ENCODE measurements at places on chromosomes 6 and 20.

DNA sequence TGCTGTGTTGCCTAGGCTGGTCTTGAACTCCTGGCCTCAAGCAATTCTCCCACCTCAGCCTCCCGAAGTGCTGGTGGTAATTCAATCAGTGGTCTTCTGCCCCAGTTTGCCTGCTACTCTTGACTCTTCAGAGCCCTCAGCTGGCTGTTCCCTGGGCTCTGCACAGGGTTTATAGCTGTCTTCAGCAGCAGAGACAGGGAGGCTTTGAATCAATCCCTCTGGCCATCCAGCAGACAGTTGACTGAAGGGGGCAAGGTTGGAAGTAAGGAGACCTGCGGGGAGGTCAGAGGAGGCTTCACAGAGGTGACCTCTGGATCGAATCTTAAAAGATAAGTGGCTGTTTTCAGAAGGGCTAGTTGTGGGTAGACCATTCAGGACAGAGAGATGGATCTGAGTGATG lies 26.0 kb upstream of the KIF3B start:
- no peak for DNase-seq

GRCh38 chr20:36307412-36308325 lies 1.5 kb downstream of the DLGAP4 start:
- DNase-seq = no peak

DNA sequence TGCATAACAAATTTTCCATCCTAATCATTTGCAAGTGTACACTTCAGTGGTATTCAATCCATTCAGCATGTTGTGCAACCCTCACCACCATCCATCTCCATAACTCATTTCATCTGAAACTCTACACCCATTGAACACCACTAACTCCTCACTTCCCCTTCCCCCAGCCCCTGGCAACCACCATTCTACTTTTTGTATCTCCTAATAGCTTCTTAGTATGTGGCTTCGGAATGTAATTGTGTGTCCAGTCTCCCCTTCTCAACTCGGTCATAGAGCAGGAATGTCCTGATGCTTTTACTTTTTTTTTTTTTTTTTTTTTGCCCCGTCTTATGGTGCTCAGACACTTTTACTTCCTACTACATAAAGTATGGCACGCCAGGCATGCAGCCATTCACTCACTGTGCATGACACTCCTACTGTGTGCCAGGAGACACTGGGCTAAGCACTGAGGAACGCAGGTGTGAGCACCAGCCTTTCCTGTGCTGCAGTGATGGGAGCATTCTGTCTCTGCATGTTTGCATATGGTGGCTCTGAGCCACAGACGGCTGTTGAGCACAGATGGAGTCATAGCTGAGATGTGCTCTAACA lies 15.3 kb downstream of the HCK start:
- no peak for DNase-seq

DNA sequence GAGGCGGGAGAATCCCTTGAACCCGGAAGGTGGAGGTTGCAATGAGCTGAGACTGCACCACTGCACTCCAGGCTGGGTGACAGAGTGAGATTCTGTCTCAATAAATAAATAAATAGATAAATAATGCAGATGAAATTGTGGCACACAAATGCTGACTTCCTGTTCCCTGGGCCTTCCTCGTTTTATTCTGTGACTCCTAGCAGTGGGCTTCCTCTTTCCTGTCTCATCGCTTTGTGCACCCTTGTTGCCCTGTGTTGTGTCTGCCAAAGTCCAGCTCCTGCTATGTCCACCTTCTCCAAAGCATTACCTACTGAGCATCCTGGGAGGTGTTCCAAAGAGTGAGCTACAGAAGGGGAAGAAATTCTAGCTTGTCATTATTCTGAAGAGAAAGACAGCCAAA lies 100.2 kb upstream of the TIAM2 start:
- DNase-seq = no peak

DNA sequence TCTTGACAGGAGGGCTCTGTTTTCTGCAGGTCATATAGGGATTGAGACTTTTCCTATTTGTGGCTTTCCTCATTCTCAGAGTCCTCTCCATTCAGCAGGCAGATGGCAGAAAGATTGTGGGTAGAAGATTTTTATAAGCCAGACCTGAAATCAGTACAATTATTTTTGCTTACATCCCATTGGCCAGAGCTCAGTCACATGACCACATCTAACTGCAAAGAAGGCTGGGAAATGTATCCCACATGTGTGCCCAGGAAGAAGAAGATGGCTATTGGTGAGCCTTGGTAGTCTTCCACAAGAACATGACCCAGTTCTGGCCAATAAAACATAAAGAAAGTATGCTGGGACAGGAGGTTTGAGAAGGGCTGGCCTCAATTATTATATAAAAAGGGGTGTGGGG lies 21.5 kb upstream of the CCN5 start:
- DNase-seq = no peak

- DNase-seq = no peak
These were observed 3.2 kb upstream of the PPP1R3G start for GRCh38 chr6:5081955-5082354.

GRCh38 chr20:57592263-57593092 lies 27.7 kb downstream of the ZBP1 start:
- DNase-seq = no peak

- no peak for DNase-seq
These were observed 22.6 kb downstream of the MTHFD1L start for GRCh38 chr6:150887978-150888563.

- no peak for DNase-seq
These were observed 64.8 kb downstream of the SLC2A10 start for GRCh38 chr20:46774236-46774635.

GRCh38 chr20:6348908-6349307 lies 226.1 kb upstream of the FERMT1 start:
- DNase-seq = no peak

DNA sequence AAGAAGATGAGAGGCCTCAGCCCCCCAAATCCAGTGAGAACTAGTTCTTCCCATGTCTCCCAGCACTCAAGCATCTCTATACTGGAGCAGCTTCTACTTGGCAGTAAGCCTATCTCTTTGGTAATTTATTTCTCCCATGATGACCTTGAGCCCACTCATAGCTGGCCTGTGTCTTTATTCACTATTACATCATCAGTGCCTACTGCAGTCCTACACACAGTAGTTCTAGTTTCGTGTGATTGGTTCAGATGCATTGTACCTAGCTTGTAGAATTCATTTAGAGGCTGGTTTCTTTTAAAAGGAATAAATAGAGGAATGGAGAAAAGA lies 255.6 kb upstream of the ZFP64 start:
- no peak for DNase-seq

DNA sequence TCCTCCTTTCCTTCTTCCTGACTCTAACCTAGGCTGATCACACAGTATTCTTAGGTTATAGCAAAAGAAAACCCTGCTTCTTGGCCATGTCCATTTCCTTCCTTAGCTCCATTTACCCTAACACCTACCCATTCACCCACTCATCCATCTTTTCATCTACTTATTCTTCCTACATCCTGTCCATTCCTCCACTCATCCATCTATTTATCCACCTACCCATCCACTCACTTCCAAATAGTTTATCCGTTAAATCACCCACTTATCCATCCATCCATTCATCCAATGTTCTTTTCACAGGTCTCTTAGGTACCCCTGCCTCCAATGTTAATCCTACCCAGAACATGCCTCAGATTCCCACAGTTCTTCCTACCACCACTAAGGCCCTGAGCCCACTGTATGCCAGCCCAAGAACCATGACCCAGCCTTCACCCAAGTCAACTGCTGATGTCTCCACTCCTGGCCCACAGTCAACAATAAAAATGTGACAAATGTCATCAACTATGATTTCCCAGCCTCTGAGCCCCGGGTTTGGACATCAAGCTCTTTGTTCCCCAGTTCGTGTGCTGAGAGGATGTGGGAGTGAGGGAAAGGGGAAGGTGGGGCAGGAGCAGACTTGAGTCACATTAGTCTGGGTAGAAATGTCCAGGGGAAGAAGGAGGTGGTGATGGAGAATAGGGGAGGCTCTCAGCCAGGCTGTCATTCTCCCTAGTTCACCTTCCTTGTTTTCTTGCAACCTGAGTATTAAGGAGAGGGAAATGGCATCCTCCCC lies 24.4 kb downstream of the TREML4 start:
- no peak for DNase-seq

DNA sequence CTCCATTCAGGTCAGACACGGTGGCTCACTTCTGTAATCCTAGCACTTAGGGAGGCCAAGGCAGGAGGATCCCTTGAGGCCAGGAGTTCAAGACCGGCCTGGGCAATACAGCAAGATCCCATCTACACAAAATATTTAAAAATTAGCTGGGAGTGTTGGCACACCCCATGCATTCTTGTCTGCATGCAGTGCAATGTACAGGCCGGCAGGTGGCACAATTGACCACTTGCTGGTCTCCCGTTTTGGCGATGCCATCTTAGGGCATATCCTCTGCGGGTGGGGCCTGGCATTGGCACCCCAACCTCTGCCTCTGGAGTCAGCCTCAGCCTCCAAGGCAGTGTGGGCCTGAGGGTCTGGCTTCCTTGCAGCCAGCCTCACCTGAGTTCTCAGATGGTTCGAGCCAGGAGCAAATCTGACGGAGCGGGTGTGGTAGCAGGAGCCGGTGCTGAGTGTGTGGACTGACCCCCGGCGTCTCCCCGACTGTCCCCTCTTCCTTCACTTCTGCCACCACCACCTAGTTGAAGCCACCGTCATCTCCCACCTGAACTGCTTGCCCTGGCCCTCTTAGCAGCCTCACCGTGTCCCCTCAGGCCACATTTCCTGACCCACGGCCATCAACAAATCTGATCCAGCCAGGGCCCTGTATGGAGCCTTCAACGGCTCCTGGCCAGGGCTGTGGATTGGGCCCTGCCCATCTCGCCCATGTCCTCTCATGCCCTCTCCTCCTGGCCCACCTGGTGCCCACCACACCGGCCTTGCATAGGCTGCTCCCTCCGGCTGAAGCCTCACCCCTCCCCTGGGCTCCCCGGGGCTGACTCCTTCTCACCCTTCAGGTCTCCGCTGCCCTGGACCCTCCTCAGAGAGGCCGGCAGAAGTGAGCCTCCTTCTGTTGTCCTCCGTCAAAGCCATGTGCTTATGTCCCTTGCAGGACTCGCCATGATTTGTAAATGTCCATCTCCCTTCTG lies 44.0 kb downstream of the EFCAB8 start:
- peak; percentile 46 for DNase-seq

- peak; percentile 53 for DNase-seq
These were observed 31.8 kb upstream of the PTPN1 start for GRCh38 chr20:50478162-50478990.

- DNase-seq = no peak
These were observed 49.2 kb downstream of the FRK start for GRCh38 chr6:116011520-116011919.

GRCh38 chr6:6610031-6610591 lies 21.6 kb downstream of the LY86 start:
- DNase-seq = peak; percentile 4

DNA sequence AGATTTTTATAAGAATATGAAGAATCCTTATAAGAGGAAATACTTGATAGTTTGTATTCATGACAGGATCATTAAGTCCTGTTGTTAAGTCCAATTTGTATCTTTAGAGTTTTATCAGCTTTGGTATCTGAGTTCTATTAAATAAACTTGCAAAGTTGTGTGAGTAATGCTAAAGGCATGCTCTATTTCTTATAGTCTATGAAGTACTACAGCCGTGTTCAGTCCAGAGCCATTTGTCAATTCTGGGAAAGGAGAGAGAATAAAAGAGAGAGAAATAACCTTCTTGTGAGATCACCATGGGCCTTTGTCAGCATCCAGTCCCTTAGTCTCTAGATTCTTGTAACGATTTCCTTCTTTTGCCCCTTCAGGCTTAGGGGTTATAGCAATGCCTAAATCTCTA lies 181.2 kb upstream of the POU3F2 start:
- no peak for DNase-seq

GRCh38 chr20:39069976-39070375 lies 107.8 kb downstream of the DHX35 start:
- no peak for DNase-seq

DNA sequence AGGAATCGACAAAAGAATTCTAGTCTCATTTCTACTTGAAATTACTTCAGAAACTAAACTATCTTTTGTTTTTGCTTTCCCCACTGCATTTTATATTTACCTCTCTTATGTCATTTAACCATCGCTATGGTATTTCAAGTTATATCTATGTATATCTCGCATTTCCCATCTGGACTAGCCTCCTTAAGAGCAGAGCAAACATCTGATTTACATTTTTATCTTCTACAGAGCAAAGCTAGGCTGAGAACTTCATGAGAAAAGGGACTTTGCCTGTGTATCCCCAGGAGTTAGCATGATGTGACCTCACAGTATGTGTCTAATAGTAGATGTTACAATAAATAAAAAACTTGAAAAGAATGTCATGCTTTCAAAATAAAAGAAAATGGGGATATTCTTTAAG lies 201.2 kb downstream of the PTPRK start:
- DNase-seq = no peak

GRCh38 chr20:48153523-48153922 lies 368.2 kb upstream of the SULF2 start:
- no peak for DNase-seq

DNA sequence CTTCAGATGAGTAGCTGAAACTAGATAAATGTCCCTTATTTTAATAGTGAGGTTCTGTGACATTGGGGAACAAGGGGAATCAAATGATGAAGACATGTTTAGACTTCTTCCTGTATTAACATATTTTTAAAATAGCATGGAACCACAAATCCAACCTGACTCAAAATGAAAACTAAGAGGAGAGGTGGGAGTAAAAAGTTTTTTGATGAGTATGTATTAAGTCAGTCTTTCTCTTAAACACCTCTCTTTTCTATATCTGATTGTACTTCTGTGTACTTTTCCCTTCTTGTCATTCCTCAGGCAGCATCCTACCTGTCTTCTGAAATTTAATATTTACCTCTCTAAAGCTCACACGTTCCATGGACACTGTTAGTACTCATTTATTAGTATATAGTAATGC lies 8.7 kb upstream of the SDHAF4 start:
- no peak for DNase-seq

- no peak for DNase-seq
These were observed 664 bp upstream of the TPBG start for GRCh38 chr6:82362878-82363427.

- DNase-seq = no peak
These were observed 30.8 kb upstream of the SH3BGRL2 start for GRCh38 chr6:79600313-79600712.

- DNase-seq = no peak
These were observed 347.8 kb downstream of the CDKAL1 start for GRCh38 chr6:20882014-20882413.

DNA sequence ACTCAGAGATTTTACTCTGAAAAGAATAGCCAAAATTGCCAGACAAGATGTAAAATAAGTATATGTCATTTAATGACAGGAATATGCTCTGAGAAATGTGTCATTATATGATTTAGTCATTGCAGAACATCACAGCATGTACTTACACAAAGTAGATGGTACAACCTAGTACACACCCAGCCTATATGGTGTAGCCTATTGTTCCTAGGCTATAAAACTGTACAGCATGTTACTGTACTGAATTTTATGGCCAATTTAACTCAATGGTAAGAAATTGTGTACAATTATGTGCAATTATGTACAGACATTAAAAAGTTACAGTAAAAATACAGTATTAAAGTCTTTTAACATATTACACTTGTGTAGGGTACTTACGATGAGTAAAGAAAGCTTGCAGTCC lies 311.9 kb upstream of the EPHA7 start:
- DNase-seq = no peak

GRCh38 chr6:165229216-165229615 lies 80.2 kb downstream of the C6orf118 start:
- no peak for DNase-seq

Measured in stimulated activated naive CD4-positive, alpha-beta T cell (primary cell).